A673 (cell line): ENCODE measurements at places on chromosomes 12 and 14. TPM values are rescaled to one million over a fixed set of nuclear protein-coding genes. Genes with fewer than 3 reads are reported as not detected.

DNA sequence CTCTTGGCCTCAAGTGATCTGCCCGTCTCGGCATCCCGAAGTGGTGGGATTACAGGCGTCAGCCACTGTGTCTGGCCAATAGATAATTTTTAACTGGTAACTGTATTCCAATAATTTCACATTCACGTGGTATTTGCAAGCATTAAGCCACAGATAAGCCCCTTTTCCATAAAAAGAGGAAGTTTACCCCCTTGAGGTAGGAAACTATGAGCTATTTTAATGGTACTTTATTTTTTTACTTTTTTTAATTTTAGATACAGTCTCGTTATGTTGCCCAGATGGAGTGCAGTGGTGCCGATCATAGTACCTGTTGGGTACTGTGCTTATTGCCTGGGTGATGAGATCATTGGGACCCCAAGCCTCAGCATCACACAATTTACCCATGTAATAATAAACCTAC lies 42.9 kb upstream of the AP4S1 start:
- no peaks in the 10 kb centered on the region for H3K27me3 ChIP-seq
- no peaks in the 10 kb centered on the region for H3K36me3 ChIP-seq
- no peak overlapping the region for H3K27ac ChIP-seq

- no peaks in the 10 kb centered on the region for H3K4me1 ChIP-seq
- no peaks in the 10 kb centered on the region for H3K36me3 ChIP-seq
- H3K4me3 ChIP-seq = no peak overlapping the region
- DNase-seq = peak; percentile 14
Measured at GRCh38 chr12:19707948-19708409, 268.7 kb downstream of the AEBP2 start.

GRCh38 chr12:124910561-124911478 lies 3.6 kb downstream of the UBC start:
- no peak overlapping the region for H3K27ac ChIP-seq
- H3K36me3 ChIP-seq = peaks cover 27% of the 10 kb centered on the region
- no peak for DNase-seq
- peaks cover 16% of the 10 kb centered on the region for H3K4me1 ChIP-seq

- no peak overlapping the region for H3K4me3 ChIP-seq
- no peaks in the 10 kb centered on the region for H3K27me3 ChIP-seq
- H3K4me1 ChIP-seq = peaks cover 30% of the 10 kb centered on the region
- no peak for DNase-seq
Measured at GRCh38 chr12:13116259-13116658, 12.8 kb upstream of the GSG1 start.

DNA sequence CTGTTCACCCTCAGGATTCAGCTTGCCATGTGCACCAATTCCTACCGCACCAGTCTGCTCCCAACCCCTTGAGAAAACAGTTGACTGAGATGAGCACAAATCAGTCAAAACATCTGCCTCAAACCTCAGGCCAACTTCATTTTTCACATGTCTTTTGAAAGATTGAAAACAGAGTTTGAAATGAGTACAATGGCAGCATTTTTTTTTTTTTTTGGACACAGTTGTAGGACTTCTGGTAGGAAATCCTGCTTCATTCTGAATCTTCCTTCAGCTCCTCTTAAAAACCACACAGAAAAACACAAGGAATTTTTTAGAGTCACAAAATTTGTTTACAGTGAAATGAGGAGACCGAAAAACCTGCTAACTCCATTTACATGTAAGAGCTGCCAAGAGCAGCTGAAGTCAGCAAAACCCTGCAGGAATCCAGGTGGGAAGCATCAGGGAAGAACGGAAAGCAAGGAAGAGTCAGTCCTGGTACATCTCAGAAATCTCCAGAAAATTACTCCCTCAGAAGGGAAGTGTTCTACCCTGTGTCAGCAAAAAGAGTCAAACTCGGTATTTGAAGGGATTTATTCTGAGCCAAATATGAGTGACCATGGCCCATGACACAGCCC lies 100.3 kb upstream of the TMTC1 start:
- H3K36me3 ChIP-seq = no peaks in the 10 kb centered on the region
- H3K27ac ChIP-seq = no peak overlapping the region
- peaks cover 58% of the 10 kb centered on the region for H3K27me3 ChIP-seq
- H3K4me1 ChIP-seq = no peaks in the 10 kb centered on the region

DNA sequence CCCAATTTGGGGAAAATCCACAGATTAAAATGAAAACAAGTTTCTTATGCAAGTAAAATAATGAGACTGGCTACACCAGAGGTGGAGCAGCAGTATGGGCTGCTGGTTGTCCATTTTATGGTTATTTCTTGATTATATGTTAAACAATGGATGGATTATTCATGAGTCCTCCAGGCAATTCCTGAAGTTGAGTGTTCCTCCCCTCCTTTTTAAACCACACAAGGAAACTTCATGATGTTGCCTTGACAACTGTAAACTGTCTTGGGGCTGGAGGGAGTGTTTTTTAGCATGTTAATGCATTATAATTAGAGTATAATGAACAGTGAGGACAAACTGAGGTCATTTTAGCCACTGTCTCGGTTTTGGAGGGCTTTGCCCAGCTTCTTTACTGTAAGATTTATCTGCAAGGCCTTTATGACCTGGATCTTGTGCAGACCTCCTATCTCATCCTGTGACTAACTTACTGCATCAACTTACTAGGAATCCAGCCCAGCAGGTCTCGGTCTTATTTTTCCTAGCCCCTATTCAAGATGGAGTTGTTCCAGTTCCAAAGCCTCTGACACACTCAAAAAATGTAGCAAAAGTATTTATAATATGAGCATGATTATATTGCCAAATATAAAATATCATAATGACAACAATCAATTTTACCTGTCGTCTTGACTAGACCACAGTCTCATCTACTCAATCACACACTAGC lies 534.0 kb downstream of the TMEM121 start:
- no peaks in the 10 kb centered on the region for H3K36me3 ChIP-seq
- H3K27me3 ChIP-seq = peaks cover 86% of the 10 kb centered on the region
- no peak overlapping the region for H3K4me3 ChIP-seq
- no peak overlapping the region for H3K27ac ChIP-seq

DNA sequence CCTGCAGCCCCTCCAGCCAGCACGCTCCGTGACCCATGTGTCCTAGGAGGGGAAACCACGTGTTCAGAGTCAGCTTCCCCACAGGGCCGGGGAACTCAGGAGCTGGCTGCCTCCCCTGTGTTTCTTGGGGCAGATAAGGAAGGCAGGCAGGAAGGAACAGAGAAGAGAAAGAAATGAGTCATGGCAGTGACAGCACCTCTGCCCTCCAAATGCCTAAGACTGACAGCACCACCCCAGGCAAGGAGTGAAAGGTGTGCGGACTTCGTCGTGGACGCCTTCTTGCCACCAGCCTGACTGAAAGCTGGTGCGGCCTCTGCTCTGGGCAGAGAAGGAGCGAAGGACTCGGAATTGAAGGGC lies 167.0 kb upstream of the FKBP4 start:
- no peak for DNase-seq
- H3K4me3 ChIP-seq = no peak overlapping the region
- no peaks in the 10 kb centered on the region for H3K36me3 ChIP-seq

DNA sequence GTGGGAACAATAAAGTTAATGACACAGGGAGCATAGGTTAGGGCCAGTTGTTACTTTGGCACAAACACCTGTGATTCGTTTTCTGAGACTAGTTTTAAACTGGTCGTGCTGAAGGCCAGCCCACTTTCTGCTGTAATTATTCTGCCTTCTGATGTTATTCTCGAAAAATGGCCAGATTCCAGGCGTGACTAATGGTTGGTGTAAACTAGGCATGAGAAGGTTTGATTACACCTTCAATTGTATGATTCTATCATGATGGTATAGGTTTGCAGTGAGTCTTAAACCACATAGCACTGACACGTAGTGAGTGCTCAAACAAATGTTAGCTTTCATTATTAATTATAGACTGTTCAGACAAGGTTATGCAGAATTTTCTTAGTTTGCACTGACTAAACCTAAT lies 39.0 kb downstream of the CKB start:
- no peak for DNase-seq

DNA sequence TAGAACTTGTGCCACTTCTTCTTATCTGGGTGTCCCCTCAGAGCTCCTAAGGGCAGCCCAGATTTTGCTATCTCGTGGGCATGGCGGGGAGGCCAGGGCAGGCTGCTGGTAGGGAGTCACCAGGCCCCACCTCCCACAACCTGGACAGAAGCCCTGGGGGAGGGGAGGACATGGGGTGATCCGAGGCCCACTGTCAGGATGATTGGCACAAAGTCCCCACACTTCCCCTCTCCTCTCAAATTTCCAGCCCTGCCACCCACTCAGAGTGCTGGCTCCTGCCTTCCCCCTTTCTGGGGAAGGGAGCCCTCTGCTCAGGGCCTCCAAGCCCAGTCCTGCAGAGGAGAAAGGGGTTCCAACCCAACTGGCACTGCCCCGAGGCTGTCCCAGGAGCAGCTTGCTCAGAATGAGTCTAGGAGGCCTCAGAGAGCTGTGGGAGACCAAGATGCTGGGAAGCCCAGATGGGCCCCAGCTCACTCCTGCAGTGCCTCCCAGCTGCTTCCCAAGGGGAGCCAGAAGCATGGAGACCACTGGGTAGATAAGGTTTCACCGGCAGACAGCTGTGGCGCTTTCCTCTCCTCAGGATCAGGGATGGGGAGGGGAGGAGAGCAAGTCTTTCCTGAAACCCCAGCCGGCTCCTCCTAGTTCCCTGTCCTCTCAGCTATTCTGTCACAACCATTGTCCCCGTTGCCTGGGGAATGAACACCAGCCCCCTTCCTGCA lies 82.8 kb downstream of the B4GALNT3 start:
- H3K27me3 ChIP-seq = no peaks in the 10 kb centered on the region
- peak overlapping the region; percentile 24 for H3K27ac ChIP-seq
- H3K36me3 ChIP-seq = no peaks in the 10 kb centered on the region
- no peak overlapping the region for H3K4me3 ChIP-seq

GRCh38 chr14:92585981-92586937 lies 72.7 kb downstream of the RIN3 start:
- no peak for DNase-seq
- H3K27me3 ChIP-seq = no peaks in the 10 kb centered on the region
- H3K36me3 ChIP-seq = no peaks in the 10 kb centered on the region
- no peaks in the 10 kb centered on the region for H3K4me1 ChIP-seq

GRCh38 chr12:12723681-12724420 lies 6.7 kb downstream of the CDKN1B start:
- H3K36me3 ChIP-seq = peaks cover 37% of the 10 kb centered on the region
- peak; percentile 56 for DNase-seq
- peaks cover 24% of the 10 kb centered on the region for H3K4me1 ChIP-seq
- no peaks in the 10 kb centered on the region for H3K27me3 ChIP-seq

GRCh38 chr12:83389237-83389996 lies 702.7 kb downstream of the TMTC2 start:
- no peaks in the 10 kb centered on the region for H3K4me1 ChIP-seq
- H3K36me3 ChIP-seq = no peaks in the 10 kb centered on the region
- peak; percentile 30 for DNase-seq
- H3K27ac ChIP-seq = no peak overlapping the region
- no peaks in the 10 kb centered on the region for H3K27me3 ChIP-seq

DNA sequence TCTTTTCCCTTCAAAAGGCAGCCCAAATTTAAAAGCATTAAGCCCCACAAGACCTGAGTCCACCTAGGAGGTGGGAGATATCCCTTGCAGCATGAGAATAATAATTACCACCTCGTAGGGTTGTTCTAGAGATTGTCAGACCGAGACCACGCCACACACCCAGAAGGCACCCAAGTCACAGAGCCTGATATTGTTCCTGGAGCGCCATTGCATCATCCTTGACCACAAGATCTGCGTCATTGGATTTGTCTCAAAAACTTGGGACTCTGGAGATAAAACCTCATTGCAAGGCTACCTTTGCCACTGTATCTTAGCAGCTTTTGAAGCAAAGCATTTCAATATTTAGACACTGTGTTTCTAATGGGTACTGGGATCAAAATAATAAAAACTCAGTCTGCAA lies 29.4 kb upstream of the PPP2R5C start:
- no peak overlapping the region for H3K4me3 ChIP-seq
- no peaks in the 10 kb centered on the region for H3K27me3 ChIP-seq
- no peaks in the 10 kb centered on the region for H3K36me3 ChIP-seq
- H3K4me1 ChIP-seq = peaks cover 12% of the 10 kb centered on the region

DNA sequence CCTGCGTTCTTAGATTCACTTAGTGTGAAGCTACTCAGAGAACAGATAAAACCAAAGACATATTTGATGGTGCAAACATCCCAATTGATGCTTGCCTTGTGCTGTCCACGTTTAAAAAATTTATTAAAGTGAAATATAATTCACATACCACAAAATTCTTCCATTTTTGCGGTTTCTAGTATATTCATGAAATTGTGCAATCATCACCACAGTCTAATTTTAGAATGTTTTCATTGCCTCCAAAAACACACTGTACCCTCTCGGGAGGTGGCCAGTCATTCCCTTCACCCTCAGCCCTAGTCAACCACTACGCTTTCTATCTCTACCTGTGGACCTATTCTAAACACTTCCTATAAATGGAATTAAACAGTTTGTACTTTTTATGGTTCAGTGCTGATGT lies 1109.2 kb downstream of the FLRT2 start:
- no peak overlapping the region for H3K27ac ChIP-seq
- no peak for DNase-seq
- no peak overlapping the region for H3K4me3 ChIP-seq
- no peaks in the 10 kb centered on the region for H3K27me3 ChIP-seq
- no peaks in the 10 kb centered on the region for H3K36me3 ChIP-seq
- no peaks in the 10 kb centered on the region for H3K4me1 ChIP-seq

GRCh38 chr12:55073043-55074022 lies 52.9 kb upstream of the OR9K2 start:
- H3K4me1 ChIP-seq = peaks cover 2% of the 10 kb centered on the region
- no peaks in the 10 kb centered on the region for H3K36me3 ChIP-seq
- H3K27me3 ChIP-seq = peaks cover 16% of the 10 kb centered on the region
- no peak overlapping the region for H3K27ac ChIP-seq
- H3K4me3 ChIP-seq = no peak overlapping the region

GRCh38 chr12:108082485-108082884 lies 46.6 kb upstream of the WSCD2 start:
- H3K27ac ChIP-seq = no peak overlapping the region
- H3K4me3 ChIP-seq = no peak overlapping the region
- peaks cover 5% of the 10 kb centered on the region for H3K27me3 ChIP-seq
- H3K36me3 ChIP-seq = no peaks in the 10 kb centered on the region

- H3K4me1 ChIP-seq = peaks cover under 1% of the 10 kb centered on the region
- no peaks in the 10 kb centered on the region for H3K36me3 ChIP-seq
- no peak for DNase-seq
- H3K27ac ChIP-seq = no peak overlapping the region
Measured at GRCh38 chr14:104550861-104551728, 28.5 kb upstream of the C14orf180 start.

- no peaks in the 10 kb centered on the region for H3K4me1 ChIP-seq
- no peaks in the 10 kb centered on the region for H3K36me3 ChIP-seq
- no peak overlapping the region for H3K27ac ChIP-seq
- no peak overlapping the region for H3K4me3 ChIP-seq
- no peak for DNase-seq
- H3K27me3 ChIP-seq = no peaks in the 10 kb centered on the region
Measured at GRCh38 chr12:115259968-115260747, 576.2 kb upstream of the TBX3 start.

The LRTM2 gene
- not detected in 2 replicates for total RNA-seq

The PDE3A gene
- 0.61 and 0.80 TPM in 2 replicates for total RNA-seq

The GPX2 gene
- 0.33 TPM in 1 of 2 replicates, not detected in the other for total RNA-seq

The PTPRR gene
- 0.22 TPM in 1 of 2 replicates, not detected in the other for total RNA-seq

The RFX4 gene
- total RNA-seq = not detected in 2 replicates
